ENCODE measurements at places on chromosomes 12 and 14.

DNA sequence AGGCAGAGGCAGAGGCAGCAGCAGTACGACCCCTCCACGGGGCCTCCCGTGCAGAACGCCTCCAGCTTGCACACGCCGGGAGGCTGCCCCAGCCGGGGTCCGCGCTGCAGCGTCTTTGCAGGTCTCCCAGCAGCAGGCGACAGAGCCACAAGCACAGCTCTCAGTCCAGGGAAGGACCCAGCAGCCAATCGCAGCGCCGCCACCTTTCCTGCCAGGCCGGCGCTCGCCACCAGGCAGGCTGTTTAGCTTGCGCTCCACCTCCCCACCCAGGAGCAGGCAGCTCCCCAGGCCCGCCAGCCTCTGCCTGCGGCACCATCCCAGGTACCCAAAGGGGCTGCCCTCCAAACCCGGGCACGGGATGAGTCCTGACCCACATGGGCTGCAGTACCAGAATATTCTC is 25.2 kb downstream of the DDX51 start:
- DNase-seq = no peak
- no peaks in the 10 kb centered on the region for H3K4me1 ChIP-seq
- H3K27me3 ChIP-seq = no peaks in the 10 kb centered on the region
- peaks cover 97% of the 10 kb centered on the region for H3K36me3 ChIP-seq
- H3K27ac ChIP-seq = no peak overlapping the region
- no peak overlapping the region for H3K4me3 ChIP-seq

- no peak overlapping the region for H3K4me3 ChIP-seq
- no peaks in the 10 kb centered on the region for H3K36me3 ChIP-seq
- H3K27me3 ChIP-seq = no peaks in the 10 kb centered on the region
- DNase-seq = no peak
Measured at GRCh38 chr14:104240434-104241157, 102.2 kb downstream of the KIF26A start.

DNA sequence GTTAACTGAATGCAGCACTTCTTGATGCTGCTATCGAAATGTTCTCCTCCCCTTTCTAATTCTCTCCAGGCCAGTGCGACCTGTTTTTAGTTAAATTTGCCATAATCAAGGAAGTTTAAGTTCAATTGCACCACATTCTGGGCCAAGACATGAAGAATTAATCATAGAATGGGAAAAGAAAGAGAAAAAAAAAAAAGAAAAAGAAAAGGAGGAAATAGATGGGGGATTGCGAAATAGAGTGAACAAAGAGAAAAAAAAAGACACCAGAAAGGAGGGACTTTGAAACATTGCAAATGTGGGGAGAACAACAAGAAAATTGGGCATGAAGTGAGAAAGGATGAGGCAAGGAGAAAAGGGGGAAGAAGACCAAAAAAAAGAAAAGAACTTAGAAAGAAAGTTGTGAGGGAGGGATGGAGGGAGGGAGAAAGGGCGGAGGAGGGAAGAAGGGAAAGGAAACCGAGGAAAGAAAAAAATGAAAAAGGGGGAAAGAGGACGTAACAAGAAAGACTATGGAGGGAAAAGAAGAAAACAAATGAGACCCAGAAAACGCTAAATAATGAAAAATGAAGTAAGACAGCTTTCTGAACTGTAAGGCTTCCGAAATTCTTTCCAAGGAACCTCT is 32.8 kb upstream of the TBX5 start:
- no peak overlapping the region for H3K27ac ChIP-seq
- no peaks in the 10 kb centered on the region for H3K4me1 ChIP-seq
- no peak overlapping the region for H3K4me3 ChIP-seq
- DNase-seq = no peak

GRCh38 chr12:14846042-14846587 is 2.8 kb upstream of the ART4 start:
- no peaks in the 10 kb centered on the region for H3K27me3 ChIP-seq
- H3K4me1 ChIP-seq = peaks cover 17% of the 10 kb centered on the region
- H3K27ac ChIP-seq = peak overlapping the region; percentile 52
- no peak for DNase-seq
- no peaks in the 10 kb centered on the region for H3K36me3 ChIP-seq
- no peak overlapping the region for H3K4me3 ChIP-seq

DNA sequence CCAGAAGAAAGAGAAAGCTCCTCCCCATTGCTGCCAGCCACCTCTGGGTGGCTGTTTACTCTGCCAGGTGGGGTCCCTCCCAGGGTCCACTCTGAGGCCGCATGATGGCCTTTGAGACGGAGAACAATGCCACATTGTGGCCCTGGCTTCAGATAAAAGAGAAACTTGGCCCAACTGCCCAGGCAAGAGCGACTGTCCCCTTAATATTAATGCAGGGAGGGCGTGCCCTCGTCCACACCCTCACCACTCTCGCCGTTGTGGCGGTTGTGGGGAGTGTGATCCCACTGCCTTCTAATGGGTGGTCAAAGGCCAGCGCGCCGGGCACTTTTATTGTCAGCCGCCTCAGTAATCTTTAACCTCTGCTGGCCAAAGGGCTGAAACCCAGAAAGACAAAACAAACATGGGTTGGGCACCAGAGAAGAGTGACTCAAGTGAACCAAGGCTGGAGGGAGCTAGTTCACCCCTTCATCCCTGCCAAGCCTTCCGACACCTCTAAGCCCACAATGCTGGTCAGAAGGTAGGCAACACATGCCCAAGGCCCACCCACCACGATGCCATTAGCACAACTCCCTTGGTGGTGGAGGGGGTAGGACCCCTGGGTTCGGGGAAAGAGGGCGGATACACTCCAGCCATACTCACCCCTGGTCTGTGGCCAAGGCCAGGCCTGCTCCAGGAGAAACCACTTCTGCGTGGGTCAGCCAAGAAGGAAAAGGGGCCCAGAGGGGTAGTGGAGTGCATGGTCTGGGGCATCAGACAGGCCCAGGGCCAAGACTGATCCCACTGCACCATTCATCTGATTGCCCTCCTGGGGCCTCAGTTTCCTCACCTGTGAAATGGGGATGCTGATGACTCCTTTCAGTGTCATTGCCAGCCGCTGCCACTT is 44.5 kb upstream of the BCL11B start:
- H3K27me3 ChIP-seq = no peaks in the 10 kb centered on the region
- no peak overlapping the region for H3K27ac ChIP-seq
- no peak for DNase-seq
- no peaks in the 10 kb centered on the region for H3K36me3 ChIP-seq
- H3K4me3 ChIP-seq = no peak overlapping the region
- no peaks in the 10 kb centered on the region for H3K4me1 ChIP-seq

DNA sequence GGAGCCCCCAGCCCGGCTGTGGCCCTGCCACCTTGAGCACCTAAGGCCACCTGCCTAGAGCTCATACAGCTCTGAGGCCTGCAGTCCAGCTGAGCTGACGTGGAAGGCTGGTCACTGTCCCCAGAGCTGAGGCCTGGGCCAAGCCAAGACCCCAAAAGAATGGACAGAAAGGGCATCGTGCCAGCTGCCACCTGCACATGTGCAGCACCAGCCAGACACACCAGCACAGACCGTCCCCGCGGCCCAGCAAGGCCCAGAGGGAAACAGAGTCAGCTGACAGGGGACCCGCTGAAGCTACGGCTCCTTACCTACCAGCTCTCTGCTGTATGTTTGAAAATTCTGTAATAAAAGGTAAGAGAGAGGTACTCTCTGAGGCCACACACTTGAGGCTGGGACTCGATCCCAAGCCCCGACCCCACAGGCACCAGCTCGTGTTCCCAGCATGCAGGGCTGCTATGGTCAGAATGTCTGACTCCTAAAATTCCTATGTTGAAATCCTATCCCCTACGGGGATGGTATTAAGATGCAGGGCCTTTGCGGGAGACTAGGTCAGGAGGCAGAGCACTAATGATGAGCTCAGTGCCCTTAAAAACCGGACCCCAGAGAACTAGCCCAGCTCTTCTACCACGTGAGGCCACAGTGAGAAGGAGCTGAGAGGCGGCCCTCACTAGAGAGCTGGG is 25.4 kb downstream of the BRF1 start:
- DNase-seq = peak; percentile 29
- H3K27me3 ChIP-seq = no peaks in the 10 kb centered on the region
- no peak overlapping the region for H3K27ac ChIP-seq
- H3K4me1 ChIP-seq = no peaks in the 10 kb centered on the region

DNA sequence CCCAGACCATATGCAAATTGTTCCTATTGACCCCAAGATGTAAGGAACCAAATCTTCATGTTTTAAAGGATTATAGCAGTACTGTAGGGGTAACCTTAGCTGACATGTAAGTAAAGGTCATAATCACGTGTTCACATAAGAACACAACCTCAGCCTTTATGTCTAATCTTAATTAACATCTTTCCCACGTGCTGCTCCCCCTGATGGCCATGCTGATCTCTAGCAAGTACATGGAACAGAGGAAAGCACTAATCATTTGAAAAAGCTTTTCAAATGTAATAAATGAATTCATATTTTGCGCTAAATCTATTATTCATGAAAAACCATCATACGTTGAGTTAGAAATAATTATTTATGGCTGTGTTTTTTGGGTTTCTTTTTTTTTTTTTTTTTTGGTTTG is 30.5 kb upstream of the ITPR2 start:
- no peaks in the 10 kb centered on the region for H3K4me1 ChIP-seq
- no peak for DNase-seq
- no peak overlapping the region for H3K4me3 ChIP-seq

- H3K36me3 ChIP-seq = no peaks in the 10 kb centered on the region
- DNase-seq = no peak
- no peak overlapping the region for H3K27ac ChIP-seq
- no peak overlapping the region for H3K4me3 ChIP-seq
Measured at GRCh38 chr12:96743606-96744005, 163.5 kb upstream of the NEDD1 start.

- H3K4me1 ChIP-seq = peaks cover 6% of the 10 kb centered on the region
- H3K36me3 ChIP-seq = peaks cover 4% of the 10 kb centered on the region
- DNase-seq = no peak
- H3K27ac ChIP-seq = no peak overlapping the region
Measured at GRCh38 chr12:92898755-92899154, 30.3 kb downstream of the EEA1 start.

DNA sequence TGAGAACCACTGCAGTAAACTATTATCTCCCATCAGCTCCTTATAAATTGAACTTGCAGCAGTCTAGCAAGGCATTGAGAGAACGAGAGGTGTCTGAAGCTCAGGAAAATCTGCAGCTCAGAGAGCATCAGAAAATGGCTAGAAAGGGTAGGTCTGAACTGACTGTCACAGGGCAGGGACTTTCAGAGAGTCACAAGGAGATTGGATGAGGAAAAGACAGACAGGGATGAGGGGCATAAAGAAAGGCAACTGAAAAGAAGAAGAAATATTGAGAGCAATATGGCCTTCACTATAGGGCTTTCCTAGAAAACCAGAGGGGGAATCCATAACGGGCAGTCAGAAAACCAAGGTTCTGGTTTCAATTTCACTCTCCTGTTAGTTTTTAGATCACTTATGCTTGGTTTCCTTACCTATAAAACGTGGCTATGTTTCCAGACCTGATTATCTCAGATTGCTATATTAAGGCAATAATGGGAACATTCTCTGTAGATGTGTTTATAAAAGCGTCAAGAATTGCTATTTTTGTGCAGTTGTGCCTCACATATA is 40.9 kb downstream of the PDE6H start:
- no peak for DNase-seq
- no peak overlapping the region for H3K4me3 ChIP-seq
- no peaks in the 10 kb centered on the region for H3K36me3 ChIP-seq
- no peaks in the 10 kb centered on the region for H3K4me1 ChIP-seq

- H3K27me3 ChIP-seq = no peaks in the 10 kb centered on the region
- H3K4me1 ChIP-seq = peaks cover 5% of the 10 kb centered on the region
- peaks cover 57% of the 10 kb centered on the region for H3K36me3 ChIP-seq
- H3K4me3 ChIP-seq = no peak overlapping the region
- H3K27ac ChIP-seq = no peak overlapping the region
Measured at GRCh38 chr14:31000629-31001338, 24.7 kb upstream of the AP4S1 start.

DNA sequence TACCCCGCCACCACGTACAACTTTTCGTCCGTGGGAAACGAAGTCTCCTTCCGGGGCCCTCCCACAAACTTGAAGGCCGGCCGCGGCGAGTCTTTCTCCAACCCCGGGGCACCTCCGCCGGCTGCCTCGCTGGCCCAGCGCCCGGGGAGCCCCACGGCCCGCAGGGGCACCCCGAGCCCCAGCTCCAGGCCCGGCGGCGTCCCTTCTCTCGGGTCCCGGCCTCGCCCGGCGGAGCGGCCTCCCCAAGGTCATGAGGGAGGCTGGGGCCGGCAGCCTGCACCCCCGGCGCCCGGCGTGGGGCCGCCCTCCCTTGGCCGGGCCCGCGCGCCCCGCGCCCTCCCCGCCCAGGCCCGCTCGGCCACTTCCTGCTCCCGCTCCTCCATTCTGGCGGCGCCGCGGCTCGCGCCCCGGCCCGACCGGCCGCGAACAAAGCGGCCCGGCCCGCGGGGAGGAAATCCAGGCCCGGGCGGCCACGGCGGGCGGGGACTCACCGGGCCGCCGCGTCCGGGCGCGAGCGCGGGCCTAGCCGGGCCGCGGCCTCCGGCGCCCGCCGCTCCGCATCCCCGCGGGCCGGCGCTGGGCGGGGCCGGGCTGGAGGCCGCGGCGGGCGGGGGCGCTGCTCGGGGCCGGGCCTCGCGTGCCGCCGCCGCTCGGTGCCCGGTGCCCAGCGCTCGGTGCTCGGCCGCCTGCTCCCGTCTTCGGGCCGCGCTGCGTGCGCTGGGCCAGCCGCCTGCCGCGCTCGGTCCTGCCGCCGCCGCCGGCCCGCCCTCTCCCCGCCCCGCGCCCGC is at the start of gene AKT1:
Gene AKT1 (minus strand): TSS at position 756 of the 788 bp plus-strand sequence. CDS start 3,105 bp downstream, outside the sequence.
- peak within 1 kb of the TSS; percentile 55 for H3K4me3 ChIP-seq
- peaks cover 7% of the 10 kb centered on the region for H3K36me3 ChIP-seq
- no peaks in the 10 kb centered on the region for H3K27me3 ChIP-seq
- DNase-seq = no peak
- H3K4me1 ChIP-seq = peaks cover 46% of the 10 kb centered on the region
- H3K27ac ChIP-seq = peak within 1 kb of the TSS; percentile 99

DNA sequence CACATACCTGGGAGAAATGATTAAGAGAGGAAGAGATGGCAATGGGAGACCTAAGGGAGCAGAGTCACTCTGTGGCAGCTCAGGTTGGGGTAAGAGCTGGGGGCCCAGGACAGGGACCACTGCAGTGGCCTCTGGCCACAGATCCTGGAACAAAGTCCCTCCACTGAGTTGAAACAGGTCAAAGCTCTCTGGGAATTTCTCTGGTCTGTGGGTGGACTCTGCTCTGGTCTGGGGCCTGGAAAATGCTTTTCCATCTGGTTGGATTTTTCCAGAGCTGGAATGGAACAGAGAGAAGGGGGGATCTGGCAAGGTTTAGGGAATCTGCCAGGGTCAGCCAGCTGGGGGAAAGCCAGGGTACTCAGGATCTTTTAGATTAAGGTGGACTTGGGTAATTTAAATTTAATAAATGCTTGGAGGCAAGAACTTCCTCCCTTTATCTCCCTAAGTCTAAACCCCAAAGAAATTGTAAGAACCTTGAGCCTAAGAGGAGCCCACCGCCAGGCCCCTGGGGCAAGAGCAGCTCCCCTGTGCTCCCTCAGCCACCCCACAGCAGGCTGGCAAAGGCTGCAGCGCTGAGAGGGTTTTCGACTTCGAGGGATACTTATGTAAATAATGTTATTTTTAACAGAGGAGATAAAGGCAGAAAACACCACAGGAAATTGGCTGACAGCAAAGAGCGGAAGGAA is 3.7 kb downstream of the HOXC10 start:
- H3K27me3 ChIP-seq = peaks cover 89% of the 10 kb centered on the region
- no peaks in the 10 kb centered on the region for H3K36me3 ChIP-seq
- no peak overlapping the region for H3K27ac ChIP-seq
- H3K4me3 ChIP-seq = no peak overlapping the region

- no peak overlapping the region for H3K4me3 ChIP-seq
- peaks cover 5% of the 10 kb centered on the region for H3K4me1 ChIP-seq
- peak; percentile 75 for DNase-seq
- H3K27ac ChIP-seq = no peak overlapping the region
- no peaks in the 10 kb centered on the region for H3K36me3 ChIP-seq
- H3K27me3 ChIP-seq = no peaks in the 10 kb centered on the region
Measured at GRCh38 chr14:37874429-37875109, 279.1 kb downstream of the TTC6 start.
